Breast epithelium (tissue), 4 donors: ENCODE measurements at places on chromosomes 6 and 20. TPM values are rescaled to one million over a fixed set of nuclear protein-coding genes. Genes with fewer than 3 reads are reported as not detected.

SLC35D3 gene
- total RNA-seq = not detected

KHDC1L gene
- not detected for total RNA-seq

NKAIN2 gene
- 1.8 TPM for total RNA-seq

KHDC1 gene
- 0.32 TPM for total RNA-seq

SLC26A8 gene
- not detected for total RNA-seq

GRCh38 chr6:109790131-109790530 is 99.0 kb downstream of the FIG4 start:
- DNase-seq = no peak

DNA sequence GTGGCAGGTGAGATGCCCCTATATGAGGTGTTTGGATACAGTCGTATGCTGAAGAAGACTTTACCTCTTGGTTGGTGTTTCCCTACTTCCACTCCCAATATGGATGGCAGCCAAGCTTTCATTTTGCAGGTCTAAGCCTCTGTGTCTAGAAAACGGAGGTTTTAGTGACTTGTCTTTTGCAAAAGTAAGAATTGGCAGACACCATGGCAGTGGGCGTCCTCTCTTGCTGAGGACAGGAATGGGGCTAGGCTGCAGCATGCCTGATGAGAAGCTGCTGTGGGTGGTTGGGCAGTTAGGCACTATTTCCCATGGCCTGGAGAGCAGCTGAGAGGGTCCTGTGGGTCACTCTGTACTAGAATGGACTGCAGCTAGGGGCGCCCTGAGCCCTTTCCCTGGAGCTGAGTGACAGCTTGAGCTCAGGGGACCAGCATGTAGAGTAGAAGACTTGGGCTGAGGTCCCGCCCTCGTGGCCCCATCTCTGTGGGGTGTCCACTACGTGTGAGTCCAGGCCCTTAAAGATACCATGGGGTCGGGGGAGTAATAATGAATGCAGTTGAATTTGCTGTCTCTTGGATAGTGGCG is 127.4 kb downstream of the CDH26 start:
- DNase-seq = no peak

GRCh38 chr6:53796791-53797190 is 2.0 kb downstream of the LRRC1 start:
- DNase-seq = no peak

DNA sequence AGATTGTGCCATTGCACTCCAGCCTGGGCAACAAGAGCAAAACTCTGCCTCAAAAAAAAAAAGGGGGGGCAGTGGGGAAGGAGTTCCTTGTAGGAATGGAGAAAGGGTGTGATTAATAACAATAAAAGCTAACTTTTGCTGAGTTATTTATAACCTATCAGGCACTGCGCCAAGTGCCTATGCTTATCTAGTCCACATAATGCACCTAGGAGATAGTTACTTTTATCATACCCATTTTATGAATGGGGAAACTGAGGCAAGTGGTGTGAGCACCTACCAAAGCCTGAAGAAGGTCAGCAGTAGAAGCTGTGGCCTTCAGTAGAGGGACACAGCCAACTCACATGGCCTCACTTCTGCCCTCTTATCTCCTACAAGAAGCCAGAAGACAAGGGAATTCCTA is 13.6 kb upstream of the PPP1R16B start:
- no peak for DNase-seq

OXT gene
- total RNA-seq = 4.5 TPM

GRCh38 chr6:118297821-118298220 is 250.3 kb upstream of the PLN start:
- no peak for DNase-seq
